Activated T-helper 1 cell treated with anti-CD3 and anti-CD28 coated beads, Interleukin-2, amount 50 U/mL, for 16 hours (primary cell): ENCODE measurements at places on chromosomes 5 and 9.

- no peak for DNase-seq
Observed at GRCh38 chr9:71626395-71626794, 141.9 kb downstream of the CEMIP2 start.

DNA sequence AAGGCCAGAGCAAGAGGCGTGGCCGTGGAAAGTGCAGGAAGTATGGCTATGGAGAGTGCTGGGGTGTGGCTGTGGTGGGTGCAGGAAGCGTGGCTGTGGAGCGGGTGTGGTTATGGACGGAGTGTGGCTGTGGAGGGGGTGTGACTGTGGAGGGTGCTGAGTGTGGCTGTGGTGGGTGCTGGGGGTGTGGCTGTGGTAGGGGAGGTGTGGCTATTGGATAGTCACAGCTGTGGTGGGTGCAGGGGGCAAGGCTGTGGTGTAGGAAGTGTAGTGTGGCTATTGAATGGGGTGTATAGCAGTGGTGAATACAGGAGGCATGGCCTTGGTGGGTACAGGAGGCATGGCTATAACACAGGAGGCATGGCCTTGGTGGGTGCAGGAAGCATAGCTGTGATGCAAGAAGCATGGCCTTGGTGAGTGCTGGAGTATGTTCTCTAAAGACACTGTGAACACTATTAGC is 40.8 kb upstream of the SPATA31C2 start:
- no peak for DNase-seq

DNA sequence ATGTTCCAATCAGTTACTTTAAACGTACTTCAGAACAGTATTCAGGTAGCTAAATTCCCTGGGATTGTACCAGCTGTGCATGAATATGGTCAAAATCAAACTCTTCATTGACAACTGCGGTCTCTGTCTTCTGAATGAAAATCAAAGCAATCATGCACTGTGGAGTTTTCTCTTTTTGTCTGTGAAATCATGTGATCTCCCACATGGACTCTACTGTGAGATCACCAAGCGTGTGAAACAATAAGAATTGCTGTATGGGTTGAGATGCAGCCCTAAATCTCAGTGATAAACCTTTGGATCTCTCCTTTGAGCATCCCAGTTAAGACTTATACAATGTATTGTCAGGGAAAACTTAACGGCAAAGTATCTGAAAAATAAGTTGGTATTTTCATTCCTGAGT is 6.1 kb downstream of the NRG2 start:
- DNase-seq, result no peak

DNA sequence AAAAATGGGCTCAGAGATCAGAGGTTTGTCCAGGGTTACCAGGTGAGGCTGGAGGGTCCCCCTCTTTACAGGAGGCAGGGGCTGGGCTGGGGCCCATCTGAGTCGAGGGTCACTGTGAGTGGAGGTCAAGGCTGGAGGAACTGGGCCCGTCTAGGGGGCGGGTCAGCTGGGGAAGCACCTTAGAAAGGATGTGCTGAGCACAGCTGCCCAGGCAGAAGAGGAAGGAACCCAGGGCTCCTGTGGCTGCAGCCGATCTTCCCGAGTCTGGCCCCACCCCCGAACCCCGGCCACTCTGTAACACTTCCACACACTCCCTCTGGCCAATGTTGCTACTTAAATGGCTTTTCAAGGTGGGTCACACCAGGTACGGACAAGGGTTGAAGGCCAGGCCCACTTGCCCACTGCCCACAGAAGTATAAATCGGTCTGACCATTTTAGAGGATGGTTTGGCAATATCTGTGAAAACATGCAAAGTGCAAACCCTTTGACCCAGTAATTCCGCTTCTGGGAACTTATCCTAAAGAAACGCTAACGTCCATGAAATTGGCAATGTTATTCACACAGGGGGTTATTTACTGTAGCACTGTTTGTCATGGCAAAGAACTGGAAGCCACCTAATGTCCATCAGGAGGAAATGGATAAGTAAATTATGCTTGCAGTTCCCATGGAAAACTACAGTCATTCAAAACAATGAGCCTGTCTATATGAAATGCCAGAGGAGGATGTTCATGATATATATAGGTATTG is 30.5 kb upstream of the EEIG1 start:
- DNase-seq, result no peak

- no peak for DNase-seq
Observed at GRCh38 chr9:71250581-71250980, 129.2 kb upstream of the TRPM3 start.

DNA sequence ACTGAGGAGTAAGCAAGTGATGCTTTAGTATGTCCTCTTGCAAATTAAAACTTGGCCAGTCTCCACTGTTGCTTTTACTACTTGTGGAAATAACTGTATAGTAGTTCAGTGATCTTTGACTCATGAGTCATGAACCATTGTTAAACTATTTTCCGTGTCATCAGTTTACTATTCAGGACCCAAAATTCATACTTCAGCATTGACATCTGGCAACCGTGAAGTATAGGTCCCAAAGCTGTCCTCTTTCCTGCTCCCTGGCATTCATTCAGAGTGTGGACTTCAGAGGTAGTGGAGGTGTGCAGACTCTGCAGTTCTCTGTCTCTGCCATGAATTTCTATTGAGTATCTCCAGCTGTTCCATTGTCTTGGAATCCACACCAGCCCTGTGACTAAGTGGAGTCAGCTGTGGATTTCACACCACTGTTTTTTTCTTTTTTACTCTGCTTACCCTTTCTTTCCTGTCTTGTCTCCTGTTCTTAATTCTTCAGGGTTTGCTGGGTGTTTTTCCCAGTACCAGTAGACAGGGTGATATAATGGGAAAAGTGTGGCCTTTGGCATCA is 7.5 kb downstream of the TDRD7 start:
- no peak for DNase-seq

DNA sequence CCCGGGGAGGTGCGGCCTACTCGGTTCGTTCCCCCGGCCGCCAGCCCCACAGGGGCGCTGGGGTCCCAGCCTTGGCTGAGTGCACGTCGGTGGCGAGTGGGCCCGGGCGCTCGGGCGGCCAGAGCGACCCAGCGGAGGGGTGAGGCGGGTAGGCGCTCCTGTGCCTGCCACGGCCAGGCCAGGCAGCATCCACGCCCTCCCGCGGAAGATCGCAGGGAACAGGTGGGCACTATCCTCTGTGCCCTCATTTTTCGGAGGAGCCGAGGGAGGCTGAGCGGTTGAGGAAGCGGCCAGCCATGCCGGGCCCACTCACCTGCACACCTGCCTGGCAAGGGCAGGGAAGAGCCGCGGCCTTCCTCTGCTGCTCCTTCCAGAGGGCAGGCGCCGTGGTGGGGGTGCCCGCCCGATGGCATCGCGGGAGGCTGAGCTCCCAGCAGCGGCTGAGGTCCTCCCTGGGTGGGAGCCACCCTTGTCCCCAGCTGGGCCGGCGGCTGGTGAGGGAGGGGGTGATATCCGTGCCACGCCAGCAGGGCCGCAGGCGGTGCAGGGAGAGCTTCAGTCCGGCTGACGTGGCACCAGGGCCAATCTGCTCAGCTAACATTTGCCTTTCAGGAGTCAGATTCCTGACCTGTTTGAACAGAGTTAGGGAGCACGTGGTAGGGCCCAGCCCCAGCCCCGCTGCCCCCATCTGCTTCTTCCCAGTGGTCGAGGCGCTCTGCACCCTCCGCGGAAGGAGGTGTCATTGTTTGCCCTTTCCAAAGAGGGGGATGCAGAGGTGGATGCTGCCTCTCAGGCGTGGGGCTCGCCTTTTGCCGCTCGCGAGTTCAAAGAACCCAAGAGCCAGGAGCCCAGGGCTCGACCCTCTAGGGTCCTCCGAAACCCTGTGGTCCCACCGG is 1.6 kb upstream of the SEC16A start:
- peak; percentile 20 for DNase-seq

DNA sequence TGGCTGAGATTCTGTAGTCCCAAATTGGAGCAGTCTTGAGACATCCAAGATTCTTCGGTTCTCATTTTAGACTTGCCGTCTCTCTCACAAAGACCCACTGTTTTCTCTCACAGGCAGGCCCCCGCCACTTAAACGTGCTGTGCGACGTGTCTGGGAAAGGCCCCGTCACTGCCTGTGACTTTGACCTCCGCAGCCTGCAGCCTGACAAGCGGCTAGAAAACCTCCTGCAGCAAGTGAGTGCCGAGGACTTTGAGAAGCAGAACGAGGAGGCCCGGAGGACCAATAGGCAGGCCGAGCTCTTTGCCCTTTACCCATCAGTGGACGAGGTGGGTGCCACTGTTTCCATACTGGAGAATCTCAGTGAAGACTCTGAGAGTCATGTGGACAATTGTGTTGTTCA is 97.2 kb downstream of the DOCK8 start:
- no peak for DNase-seq

DNA sequence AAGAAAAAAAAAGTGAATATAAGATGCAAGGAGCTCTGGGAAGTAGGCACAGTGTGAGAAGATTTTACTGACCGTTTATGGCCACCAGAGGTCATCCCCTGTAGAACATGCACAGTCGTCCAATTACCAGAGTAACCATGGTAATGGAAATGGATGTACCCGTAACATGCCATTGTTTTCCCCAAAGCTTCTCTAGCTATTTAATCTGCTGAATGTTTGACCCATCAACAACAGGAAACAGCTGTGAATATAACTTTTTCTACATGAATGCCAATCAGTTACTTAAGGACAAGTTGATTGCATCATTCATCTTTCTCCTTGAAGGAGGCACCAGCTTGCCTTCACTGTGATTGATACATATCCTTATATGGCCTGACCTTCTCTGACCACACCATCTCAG is 1967.0 kb upstream of the CDH9 start:
- no peak for DNase-seq

DNA sequence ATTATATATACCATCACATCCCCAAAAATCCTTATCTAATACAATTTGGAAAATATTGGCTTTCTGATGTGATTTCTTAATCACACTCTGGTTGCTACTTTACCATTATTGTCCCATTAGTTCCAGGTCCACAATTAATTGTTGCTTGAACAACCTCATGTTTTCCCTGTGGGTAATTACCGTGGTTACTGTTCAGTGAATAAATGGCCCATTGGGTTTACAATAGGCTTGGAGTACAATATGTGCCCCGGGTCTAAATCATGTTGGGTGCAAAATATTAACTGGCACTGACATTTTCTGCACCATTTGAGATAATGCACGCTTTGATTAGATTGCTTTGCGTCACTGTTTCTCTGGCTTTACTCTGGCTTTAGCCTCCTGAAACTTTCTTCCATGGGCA is 163.7 kb downstream of the GABBR2 start:
- DNase-seq, result no peak

- DNase-seq, result no peak
Observed at GRCh38 chr5:100667161-100667630, 132.0 kb downstream of the FAM174A start.

DNA sequence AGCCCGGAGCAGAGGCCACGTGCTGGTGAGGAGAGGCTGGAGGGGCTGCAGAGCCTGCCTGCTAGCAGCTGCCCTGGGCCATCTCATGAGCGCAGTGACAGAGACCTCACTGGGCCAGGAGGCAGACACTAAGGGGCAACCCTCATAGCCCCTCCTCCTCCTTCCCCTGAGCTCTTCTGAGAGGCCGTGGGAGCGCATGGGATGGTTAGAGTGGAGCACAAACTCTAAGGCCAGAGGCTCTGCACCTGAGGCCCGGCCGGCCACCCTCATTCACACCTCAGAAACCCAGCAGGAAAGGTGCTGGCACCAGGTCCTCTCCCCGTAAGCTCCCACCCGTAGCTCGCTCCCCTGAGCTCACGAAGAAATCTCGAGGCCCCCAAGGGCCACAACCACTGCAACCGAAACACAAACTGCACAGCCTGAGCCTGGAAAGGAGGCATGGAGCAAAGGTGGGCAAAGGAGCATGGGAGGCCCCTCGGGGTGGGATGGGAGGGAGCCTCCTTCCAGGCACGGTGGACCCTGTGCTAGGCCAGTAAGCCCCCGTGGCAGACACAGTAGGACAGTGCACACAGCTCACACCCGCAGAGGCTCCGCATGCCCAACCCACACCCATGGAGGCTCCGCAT is 17.7 kb downstream of the CAMSAP1 start:
- no peak for DNase-seq

- no peak for DNase-seq
Observed at GRCh38 chr5:173745123-173745522, 128.7 kb upstream of the BOD1 start.

DNA sequence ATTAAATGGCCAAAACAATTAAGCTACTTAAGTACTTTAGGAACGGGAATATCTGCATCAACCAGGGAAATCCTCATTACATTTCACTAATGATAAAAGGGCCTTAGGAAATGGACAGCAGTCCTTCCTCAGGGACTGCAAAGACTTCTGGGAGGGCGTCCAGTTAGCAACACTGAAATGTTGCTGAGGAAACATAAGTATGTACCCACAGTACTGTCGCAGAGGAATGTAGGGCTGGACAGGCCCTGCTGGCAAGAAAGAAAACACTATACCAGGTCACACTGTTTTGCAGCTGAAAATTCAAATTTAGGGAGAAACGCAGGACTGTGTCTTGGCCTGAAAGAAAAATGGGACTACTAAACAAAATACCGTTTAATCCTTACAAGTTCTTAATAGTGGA is 1.3 kb downstream of the C5orf15 start:
- no peak for DNase-seq

DNA sequence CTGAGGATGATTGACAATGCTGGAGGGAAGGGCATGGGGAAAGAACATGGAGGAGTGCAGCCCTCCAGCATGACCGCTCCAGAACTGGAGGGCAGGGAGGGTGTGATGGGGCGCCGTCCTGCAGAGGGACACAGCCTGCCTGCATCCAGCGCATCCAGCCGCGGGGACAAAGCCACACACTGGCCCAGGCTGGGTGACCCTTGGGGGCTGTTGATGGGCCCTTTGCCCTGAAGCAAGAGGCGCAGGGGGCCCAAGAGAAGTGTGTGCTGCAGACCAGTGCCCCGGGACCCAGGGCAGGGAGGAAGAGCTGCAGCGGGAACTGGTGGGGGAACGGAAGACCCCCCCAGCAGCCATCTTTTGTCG is 169.8 kb upstream of the PPP1R26 start:
- DNase-seq, result no peak

- DNase-seq, result no peak
Observed at GRCh38 chr9:26870292-26870691, 22.3 kb downstream of the CAAP1 start.

GRCh38 chr5:136766456-136766855 is 401.1 kb upstream of the TRPC7 start:
- no peak for DNase-seq

DNA sequence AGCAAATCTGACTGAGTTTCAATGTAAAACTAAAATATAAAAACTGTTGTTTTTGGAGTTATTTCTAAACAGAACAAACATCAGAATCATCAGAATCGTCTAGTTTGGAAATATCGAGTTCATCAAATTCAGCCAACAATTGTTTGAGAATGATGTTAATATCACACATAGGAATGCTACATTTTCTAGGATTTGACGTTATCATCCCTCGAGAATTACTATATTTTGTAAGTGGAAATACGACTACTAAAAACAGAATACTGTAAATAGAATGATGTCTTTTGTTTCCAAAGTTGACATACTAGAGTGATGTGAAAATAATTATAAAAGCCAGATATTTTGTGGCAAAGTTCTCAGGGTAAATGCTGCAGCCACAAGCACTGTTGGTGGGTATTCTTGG is 805.9 kb downstream of the TLE1 start:
- no peak for DNase-seq
